BE2C (cell line): ENCODE measurements at places on chromosomes 2 and 18.

DNA sequence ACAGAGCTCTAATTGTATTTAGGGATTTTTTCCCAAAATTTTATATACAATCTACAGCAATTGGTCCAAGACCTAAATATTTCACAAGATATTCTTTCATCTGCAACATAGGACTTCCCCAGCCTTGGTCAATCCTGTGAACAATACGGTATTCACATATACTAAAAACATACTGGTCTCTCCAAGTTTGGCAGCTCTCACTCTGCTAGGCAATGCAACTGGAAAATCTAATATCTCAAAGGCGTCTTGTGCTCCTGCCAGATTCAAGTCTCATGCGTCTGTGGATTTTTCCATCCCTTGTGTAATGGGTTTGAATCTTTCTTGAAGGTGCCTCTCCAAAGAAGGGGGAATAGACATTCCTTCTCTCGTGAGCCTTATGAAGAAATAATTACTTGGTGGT, 27.4 kb upstream of the MBOAT2 start:
- DNase-seq: no peak

DNA sequence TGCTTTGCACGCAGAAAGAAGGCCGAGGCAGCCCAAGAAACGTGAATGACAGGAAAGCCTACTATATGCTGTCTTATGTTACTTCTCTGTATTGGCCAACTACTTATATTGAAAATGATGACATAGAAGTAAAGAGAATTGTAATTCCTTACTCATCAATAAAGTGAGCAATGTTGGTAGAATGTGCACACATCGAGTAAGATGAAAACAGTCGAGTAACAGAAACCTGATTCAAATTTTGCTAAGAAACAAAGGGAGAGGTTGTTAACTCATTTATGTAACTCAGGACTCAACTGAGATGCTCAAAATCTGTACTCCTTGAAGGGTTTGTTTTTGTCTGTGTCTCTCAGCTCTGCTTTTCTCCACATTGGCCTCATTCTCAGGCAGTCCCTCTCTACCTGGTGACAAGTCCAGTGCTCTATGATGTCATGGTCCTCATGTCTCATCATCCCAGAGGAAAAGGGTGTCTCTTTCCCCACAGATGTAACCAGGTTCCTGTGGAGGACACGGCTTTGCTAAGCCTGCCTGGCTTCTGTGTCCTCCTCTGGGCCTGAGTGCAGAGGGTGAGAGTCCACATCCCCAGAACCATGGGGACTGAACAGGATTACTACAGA, 30.3 kb upstream of the CCDC93 start:
- DNase-seq: no peak

GRCh38 chr2:17717666-17718065, 35.9 kb downstream of the SMC6 start:
- no peak for DNase-seq

- DNase-seq: peak; percentile 38
These were observed 235.6 kb downstream of the CPS1 start for GRCh38 chr2:210792000-210792399.

GRCh38 chr2:206311026-206311425, 36.6 kb downstream of the ZDBF2 start:
- no peak for DNase-seq

- DNase-seq: no peak
These were observed 98.7 kb downstream of the EPHA4 start for GRCh38 chr2:221473451-221473850.

- no peak for DNase-seq
These were observed 26.3 kb downstream of the DHRS9 start for GRCh38 chr2:169095621-169096105.

DNA sequence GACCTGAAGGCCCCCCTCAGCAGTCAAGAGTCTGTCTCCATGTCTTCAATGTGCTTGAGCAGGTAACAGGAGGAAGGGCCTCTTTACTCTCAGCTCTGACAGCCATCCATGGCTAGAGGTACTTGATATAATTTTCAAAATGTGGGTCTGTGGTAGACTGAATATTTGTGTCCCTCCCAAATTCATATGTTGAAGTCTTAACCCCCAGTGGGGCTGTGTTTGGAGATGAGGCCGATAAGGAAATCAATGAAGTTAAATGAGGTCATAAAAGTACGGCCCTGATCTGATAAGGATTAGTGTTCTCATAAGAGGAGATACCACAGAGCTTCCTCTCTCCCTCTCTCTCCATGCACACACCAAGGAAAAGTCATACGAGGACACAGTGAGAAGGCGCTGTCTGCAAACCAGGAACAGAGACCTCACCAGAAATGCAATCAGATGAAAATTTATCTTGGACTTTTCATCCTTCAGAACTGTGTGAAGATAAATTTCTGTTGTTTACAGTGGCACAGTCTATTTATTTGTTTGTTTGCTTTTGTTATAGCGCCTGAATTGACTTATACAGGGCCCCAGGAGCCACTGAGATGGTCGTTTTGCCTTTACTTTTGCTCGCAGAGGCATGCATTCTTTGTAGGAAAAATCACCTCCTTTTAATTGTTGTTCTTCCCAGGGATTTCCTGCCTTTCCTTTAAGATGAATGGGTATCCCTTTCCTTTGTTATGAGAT, 274.8 kb upstream of the TRIB2 start:
- DNase-seq: peak; percentile 39
